ENCODE measurements at places on chromosomes 6 and 20.

- DNase-seq, result no peak
These were observed 45.5 kb downstream of the CNR1 start for GRCh38 chr6:88120635-88121034.

GRCh38 chr6:44487586-44487985 lies 100.1 kb downstream of the CDC5L start:
- DNase-seq, result peak; percentile 64

DNA sequence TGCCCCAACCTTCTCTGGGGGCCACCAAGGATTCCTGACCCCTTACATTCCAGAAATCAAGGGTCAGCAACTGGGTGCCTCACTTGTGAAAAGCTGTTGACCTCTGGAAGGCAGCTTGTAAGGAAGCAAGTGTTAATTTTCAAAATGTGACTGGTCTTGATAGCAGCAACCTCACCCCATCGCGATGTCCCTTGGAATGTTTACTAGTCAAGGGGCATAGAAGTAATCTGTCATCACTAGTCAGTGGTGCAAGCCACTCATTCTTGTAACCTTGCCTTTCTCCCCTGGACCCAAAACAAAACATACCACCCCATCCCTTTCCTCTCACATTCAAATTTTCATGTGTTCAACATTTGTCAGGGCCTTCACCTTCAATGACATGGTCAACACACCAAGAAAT lies 30.5 kb downstream of the TBX18 start:
- DNase-seq, result no peak

DNA sequence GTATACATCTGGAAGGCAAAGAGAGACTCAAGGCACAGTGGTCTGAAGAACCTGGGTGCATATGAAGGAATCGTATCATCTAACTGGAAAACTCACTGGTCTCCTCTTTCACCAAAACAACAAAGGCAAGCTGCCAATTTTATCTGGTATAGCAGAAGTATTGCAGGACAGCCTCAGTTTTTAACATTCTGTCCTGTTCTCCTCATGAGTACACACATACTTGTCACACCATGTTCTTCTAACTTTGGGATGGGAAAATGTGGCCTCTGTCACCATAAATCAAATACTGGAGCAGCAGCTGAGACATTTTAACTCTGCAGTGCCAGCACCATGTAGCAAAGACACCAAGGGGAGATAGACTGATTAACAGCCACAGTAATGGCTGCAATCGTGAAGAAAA lies 199.1 kb upstream of the CNR1 start:
- DNase-seq, result no peak

DNA sequence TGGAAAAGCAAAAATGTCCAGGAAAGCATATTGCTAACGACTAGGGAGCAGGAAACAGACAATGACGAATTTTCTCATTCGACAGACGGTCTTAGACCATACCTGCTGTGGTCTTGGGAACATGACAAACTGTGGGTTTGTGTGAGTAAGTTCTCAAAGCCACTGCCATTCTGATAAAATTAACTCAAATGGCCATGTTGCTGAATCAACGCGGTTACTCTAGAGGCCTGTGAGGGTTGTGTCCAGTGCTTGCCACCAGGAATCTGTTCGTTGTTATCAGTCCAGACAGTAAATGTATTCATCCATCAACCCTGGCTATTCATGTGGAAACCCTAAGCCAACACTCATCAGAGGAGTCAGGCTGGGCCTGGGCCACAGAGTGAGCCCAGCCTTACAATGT lies 124.3 kb downstream of the MYLK4 start:
- peak; percentile 28 for DNase-seq

DNA sequence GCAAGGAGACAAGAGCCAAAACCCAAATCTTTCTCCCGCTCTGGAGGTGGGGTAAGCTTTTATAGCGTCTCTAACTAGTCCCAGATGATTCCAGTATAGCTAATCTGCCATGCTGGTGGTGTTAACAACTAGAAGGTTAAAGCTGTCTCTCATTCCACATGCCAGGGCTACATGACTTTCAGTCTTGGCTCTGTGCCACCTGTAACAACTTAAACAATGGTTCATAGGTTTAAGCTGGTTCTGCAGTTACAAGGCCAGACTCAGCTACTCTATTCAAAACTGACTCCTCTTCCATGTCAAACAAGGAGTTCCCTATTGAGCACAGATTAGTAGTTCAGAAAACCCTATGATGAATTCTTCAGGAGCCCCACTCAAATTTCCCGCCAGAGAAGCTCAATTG lies 128.9 kb downstream of the ELOVL4 start:
- peak; percentile 3 for DNase-seq

DNA sequence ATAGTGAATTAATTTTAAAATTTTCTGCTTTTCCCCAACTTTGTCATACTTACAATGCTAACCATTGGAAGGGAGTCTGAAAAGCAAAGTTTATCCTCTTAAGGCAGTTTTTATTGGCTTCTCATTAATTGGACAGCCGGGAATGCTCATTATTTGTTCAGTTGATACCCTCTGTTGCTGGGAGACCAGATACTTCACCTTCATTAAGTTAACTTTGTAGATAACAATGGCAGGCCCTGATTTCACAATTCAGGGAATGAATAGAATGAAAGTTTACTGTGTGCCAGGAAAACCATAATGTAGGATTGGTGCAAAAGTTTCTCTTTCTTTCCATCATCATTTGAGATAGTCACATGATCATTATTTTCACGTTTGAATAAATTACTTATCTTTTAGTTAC lies 49.0 kb downstream of the COL19A1 start:
- no peak for DNase-seq

- DNase-seq, result peak; percentile 60
These were observed 394.7 kb upstream of the SULF2 start for GRCh38 chr20:48180024-48180423.

GRCh38 chr6:5123296-5124143 lies 38.4 kb downstream of the PPP1R3G start:
- DNase-seq, result no peak

DNA sequence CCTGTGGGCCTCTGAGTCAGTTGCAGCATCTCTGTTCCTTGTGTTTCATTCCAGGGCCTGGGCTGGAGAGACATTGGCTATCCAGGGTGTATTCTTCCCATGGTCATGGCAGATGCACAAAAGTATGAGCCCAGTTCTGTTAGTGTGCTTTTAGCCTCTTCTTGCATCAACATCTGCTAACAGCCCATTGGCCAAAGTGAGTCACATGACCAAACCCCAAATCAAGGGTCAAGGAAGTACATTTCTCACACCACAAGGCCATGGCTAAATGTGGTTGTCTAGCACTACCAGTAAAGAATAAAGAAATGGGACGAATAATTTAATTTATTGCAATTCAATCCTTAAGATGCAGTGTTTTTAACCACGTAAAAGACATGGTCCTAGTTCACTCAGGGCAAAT lies 43.9 kb downstream of the NRN1 start:
- DNase-seq, result no peak

DNA sequence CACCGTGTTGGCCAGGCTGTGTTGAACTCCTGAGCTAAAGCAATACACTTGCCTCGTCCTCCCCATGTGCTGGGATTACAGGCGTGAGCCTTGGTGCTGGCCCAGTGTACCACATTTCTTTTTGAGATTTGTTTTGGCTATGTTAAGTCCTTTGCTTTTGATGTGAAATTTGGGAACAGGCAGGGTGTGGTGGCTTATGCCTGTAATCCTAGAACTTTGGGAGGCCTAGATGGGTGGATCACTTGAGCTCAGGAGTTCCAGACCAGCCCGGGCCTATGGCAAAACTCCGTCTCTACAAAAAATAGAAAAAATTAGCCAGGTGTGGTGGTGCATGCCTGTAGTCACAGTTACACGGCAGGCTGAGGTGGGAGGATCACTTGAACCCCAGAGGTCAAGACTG lies 40.2 kb downstream of the GINS1 start:
- DNase-seq, result no peak

DNA sequence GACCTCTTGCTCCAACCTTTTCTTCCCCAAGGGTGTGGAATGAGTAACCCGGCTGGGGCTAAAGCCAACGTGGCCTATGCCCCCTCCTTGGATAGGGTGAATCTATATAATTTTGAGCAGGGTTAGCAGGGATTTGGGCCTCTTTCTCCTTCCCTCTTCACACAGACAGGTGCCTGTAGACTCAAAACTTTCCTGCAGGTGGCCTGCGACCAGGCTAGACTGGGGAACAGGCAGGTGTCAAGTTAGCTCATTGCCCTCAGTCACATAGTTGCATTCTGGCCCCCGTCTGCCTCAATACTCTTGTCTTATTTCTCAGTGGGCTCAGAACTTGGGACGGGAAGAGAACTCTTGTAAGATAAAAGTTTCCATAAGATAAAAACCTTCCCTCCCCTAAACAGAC lies 243.0 kb downstream of the ATXN1 start:
- DNase-seq, result no peak

DNA sequence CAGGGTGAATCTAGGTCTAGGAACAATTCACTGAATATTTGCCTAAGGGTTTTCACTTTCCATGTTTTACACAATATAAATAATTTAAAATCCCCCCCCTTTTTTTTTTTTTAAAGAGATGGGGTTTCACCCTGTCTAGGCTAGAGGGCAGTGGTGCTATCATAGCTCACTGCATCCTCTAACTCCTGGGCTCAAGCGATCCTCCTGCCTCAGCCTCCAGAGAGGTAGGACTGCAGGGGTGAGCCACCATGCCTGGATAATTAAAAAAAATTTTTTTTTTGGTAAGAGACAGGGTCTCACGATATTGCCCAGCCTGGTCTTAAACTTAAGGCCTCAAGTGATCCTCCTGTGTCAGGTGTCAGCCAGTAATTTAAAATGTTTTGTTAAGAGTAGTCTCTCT lies 17.8 kb downstream of the QKI start:
- no peak for DNase-seq

DNA sequence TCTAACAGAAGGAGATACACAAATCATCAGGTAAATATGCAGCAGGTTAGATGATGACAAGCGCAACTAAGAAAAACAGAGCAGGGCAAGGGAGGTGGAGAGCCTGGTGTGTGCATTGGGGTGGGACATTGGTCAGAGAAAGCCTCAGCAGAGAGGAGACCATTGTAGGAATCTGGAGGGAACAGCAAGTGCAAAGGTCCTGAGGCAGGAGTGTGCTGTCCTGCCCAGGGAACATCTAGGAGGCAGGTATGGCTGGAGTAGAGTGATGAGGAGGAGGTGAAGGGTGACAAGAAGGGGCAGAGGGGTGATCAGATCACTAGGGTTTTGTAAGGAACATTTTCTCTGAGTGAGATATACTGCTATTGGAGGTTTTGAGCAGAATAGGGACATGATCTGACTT lies 90.1 kb downstream of the NCR2 start:
- DNase-seq, result no peak

DNA sequence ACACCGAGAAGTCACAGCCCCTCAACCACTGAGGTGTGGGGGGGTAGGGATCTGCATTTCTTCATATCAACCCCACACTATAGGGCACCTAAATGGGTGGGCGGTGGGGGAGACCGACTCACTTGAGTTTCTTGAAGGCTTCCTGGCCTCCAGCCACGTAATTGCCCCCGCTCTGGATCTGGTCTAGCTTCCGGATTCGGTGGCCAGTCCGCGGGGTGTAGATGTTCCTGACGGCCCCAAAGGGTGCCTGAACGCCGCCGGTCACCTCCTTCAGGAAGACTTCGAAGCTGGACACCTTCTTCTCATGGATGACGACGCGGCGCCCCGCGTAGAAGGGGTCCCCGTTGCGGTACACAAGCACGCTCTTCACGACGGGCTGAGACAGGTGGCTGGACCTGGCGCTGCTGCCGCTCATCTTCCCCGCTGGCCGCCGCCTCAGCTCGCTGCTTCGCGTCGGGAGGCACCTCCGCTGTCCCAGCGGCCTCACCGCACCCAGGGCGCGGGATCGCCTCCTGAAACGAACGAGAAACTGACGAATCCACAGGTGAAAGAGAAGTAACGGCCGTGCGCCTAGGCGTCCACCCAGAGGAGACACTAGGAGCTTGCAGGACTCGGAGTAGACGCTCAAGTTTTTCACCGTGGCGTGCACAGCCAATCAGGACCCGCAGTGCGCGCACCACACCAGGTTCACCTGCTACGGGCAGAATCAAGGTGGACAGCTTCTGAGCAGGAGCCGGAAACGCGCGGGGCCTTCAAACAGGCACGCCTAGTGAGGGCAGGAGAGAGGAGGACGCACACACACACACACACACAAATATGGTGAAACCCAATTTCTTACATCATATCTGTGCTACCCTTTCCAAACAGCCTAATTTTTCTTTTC lies at the start of gene DCDC2:
DCDC2 (minus strand) TSS at position 724 of the 883 bp plus-strand sequence; CDS start at position 415, 309 bp downstream.
- DNase-seq, result no peak

GRCh38 chr6:155530219-155530834 lies 74.7 kb upstream of the NOX3 start:
- peak; percentile 47 for DNase-seq

DNA sequence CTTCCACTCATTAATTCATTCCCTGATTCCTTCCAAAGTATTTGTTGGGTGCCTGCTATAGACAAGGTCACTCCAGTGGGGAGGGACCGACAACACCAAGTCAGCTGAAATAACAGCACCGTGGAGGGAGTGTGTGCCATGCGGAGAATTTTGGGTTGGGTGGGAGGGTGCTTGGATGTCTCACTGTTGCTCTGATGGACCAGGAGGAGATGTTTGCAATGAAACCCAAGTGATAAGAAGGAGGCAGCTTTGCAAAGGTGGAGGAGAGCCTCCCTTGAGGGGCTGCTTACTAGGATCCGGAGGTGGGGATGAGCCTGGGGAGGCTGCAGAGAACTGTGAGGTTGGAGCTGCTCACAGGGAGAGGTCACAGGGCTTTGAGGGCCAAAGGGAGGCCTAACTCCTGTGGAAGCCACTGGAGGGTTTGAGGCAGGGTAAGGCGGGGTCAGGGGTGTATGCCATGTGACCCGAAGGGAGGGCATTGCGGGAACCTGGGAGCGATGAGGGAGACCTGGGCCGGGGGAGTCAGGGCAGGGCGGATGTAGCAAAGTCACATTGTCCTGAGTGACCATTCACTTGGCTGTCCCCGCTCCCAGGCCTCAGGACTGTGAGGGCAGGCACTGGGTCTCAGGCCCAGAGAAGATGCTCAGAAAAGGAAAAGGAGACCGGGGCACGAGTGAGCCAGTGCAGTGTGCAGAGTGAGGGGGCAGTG lies 124.5 kb downstream of the PHACTR3 start:
- no peak for DNase-seq

GRCh38 chr6:71393981-71394432 lies 105.4 kb downstream of the OGFRL1 start:
- peak; percentile 49 for DNase-seq

DNA sequence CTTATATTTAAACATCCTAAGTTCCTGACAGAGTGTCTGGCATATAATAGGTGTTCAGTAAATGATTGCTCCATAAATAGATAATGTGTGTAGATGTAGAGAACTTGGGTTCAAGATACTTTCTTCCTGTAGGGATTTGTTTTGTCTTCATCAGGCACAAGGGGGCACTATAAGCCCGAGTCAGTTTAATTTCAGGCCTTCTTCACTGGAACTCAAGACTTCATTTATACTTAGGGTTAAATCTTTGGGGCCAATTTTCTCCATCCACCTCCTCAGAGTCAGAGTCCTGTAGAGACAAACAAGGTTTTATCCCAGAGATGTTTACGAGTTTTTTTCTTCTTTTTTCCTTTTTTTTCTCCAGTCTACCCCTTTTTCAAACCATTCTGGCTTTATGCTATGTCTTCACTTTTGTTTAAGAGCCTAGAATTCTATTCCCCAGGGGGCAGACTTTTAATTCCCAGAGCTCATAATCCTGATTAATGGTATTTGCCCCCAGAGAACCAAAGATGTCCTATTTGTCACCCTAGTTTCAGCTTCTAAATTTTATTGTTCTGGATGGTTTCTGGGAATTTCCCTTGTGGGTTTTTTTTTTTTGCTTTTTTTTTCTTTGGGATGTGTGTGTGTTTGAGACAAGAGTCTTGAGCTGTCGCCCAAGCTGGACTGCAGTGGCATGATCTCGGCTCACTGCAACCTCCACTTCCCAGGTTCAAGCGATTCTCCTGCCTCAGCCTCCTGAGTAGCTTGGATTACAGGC lies 88.4 kb downstream of the HFE start:
- peak; percentile 62 for DNase-seq
